ENCODE measurements at places on chromosomes 2 and 18.

- DNase-seq, result no peak
Observed at GRCh38 chr2:24163601-24164000, 11.3 kb upstream of the FAM228A start.

- DNase-seq, result no peak
Observed at GRCh38 chr18:68507781-68508180, 207.1 kb downstream of the TMX3 start.

- no peak for DNase-seq
Observed at GRCh38 chr18:10100941-10101701, 187.3 kb downstream of the VAPA start.

DNA sequence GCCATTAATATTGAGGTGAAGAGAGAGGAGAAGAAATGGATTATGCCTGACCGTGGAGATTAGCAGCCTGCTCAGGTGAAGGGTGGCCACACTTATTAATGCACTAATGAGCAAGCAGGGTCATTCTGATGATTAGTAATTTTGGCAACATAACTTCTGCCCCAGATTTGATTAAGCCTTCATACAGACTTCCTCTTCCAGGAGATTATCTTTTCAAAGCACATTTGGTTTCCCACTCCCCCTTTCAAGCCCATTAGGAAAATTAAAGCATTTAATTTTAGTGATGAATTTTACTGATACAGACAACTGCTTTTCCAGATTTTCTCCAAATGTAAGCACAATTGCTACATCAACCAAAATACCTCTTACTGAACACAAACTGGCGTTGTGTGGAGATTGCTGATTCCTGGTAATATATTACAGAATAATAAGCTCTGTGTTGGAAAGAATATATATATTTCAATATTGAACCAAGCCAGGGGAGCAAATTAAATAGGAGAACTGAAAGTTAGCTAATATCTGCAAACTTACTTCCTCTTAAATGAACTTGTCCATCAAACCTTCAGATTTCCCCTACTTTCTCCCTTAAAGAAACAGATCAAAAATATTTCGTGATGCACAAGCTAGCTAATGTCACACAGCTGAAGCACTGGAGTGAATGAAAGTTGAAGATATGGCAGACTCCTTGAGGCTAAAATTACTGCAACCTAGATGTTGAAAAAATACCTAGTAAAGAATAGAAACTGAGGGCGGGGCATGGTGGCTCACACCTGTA is 140.8 kb downstream of the FAM210A start:
- no peak for DNase-seq

DNA sequence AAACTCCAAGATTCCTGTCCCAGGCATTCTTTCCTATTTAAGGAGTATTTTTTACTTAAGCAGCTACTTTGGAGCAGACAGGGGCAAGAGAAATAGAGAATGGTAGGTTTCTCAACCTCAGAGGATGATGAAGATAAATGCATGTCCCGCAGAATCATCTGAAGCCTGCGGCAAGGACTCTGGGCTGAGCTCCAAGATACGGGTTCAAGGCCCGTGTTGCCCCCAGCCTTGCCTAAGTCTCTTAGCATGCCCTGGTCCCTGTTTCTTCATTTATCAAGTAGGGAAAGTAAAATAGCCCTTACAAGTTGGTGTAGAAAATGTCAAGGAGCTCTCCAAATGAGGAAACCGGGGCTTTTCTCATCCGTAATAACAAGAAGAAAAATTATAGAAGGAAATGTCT is 214.0 kb downstream of the KLHL29 start:
- DNase-seq, result no peak

DNA sequence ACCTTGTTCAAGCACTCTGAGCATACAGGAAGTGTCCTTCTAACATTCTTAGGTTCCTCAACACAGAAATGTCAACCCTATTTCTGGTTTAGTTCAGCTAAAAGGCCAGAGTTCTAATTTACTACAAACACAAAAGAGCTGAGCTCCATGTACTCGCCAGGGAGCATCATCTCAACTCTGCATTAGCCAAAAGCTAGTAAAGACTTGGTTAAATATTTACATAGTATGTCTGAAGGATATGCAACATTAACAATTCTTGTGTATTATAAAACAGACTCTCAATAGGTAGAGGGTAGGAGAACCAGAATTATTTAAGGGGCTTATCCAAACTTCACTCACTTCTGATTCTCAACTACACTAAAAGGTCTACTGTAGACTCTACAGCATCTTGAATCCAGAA is 154.6 kb downstream of the THADA start:
- DNase-seq, result no peak

- DNase-seq, result no peak
Observed at GRCh38 chr2:53701221-53701620, 66.4 kb upstream of the CHAC2 start.

GRCh38 chr2:27804146-27804545 is 32.6 kb downstream of the MRPL33 start:
- no peak for DNase-seq

DNA sequence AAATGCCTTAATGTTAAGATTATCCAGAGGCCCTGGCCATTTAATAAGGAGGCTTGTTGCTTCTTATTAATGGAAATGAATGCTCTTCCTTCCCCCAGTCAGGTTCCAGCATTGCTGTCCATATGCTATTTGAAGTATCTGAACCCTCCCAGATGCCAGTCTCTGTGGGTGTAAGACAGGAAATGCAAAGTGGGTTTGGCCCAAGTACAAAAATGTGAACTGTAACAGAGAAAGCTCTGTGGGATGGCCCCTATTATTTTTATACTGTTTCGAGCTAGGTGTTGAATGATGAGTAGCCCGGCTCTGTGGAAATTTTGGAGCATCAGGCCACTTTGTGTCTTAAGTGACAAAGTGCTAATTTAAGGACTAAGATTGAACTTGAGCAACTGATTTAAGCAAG is 141.0 kb downstream of the UXS1 start:
- no peak for DNase-seq

- no peak for DNase-seq
Observed at GRCh38 chr2:120245520-120246332, 6.9 kb upstream of the RALB start.
